ENCODE measurements at places on chromosomes 12 and 14.
A peak's percentile ranks its signal among the peaks of the same experiment; 100 is the strongest.

DNA sequence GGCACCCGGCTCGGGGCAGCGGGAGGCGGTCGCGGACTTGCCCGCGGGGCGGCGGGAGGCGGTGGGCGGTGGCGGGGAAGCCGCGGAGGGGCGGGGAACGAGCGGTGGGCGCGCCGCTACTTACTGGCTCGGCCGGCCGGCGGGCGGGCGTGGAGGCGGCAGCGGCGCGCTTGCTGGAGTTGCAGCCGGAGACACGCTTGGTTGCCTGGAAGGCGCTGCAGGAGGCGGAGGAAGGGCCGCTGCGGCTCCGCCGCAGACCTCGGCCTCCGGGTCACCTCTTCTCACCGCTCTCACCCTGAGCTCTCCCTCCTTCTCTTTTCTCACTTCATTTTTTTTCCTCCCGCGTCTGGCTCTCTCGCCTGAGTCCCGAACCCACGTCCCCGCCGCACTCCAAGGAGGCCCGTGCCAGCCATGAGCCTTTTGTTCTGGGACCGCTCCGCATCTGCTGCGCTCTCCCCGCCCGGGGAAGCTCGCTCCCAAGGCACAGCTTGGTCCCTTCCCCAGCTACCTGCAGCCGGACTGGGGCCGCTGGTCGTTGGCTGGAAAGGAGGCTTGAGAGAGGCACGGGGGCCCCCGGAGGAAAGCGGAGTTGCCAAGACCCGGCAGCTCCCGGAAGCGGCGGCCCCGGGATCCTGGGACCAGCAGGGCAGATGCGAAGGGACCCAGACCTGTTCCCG is 592 bp upstream of the KCNK10 start:
- no peak for DNase-seq

DNA sequence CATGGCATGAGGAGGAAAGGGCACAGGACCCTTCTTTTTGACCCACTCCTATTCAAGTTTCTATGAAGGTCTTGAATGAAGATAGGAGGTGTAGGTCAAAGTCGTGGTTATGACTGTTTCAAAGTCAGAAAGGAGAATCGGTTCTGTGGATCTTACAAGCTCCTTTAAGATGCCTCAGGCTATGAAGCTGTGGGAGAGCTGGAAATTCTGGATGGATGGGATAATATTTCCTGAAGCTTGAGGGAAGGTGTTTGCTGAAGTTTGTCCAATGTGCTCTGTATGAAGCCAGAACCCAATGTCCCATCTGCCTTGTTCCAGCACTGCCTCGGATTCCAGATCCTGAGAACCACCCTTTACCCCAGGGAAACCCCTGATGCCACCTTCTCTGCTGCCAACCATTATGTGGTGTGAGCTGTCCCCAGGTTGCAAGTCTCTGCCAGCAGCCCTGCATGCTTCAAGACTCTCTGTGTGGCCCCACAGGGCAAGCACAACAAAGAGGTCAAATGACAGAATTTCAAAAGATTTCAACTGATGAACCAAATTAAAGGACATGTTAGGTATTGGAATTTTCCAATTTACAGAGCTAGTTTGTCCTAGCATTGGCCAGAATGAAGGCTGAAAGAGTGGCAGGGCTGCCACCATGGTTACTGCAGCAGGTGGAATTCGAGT is 472.0 kb downstream of the RGS6 start:
- no peak for DNase-seq

DNA sequence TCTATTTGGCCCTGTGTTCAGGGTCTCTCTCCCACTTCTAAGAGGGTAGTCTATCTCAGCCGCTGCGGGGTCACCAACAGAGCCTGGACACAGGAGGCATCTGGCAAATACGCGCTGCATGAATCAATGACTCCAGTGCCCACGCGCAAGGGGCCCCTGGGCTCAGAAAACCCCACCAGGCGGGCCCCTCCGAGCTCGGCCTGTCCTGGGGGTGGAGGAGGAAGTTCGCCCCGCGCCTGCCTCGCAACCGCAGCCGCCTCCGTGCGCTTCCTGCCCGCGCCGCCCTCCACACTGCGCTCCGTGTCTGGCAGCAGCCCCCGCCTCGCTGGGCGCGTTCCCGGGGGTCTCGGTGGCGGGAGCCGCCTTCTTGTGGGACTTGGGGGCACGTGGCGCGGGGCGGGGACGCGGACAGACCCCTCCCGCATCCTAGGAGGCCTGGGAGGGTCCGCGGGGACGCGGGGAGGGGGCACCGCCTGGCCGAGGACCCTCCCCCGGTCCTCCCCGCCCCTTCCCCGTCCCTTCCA is 811 bp upstream of the FBRSL1 start:
- DNase-seq, result no peak

DNA sequence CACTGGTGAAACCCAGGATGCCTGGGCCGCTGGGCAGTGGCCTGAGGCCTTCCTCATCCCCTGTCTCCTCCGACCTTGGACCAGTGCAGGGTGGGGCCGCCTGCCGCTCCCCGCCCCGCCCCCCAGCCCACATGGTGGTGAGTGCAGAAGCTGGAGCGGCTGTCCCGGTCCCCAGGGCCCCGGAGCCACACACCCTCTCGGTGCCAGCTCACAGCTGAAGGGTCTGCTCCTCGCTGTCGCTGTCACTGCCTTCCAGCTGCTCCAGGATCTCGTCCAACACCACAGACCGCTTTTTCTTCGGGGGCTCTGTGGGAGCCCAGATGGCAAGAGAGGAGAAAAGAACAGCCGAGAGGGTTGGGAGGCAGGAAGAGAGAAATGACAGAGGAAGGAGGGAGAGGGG is 143.1 kb downstream of the RBM19 start:
- DNase-seq, result no peak

- no peak for DNase-seq
Observed at GRCh38 chr12:92740411-92740810, 37.6 kb downstream of the PLEKHG7 start.

DNA sequence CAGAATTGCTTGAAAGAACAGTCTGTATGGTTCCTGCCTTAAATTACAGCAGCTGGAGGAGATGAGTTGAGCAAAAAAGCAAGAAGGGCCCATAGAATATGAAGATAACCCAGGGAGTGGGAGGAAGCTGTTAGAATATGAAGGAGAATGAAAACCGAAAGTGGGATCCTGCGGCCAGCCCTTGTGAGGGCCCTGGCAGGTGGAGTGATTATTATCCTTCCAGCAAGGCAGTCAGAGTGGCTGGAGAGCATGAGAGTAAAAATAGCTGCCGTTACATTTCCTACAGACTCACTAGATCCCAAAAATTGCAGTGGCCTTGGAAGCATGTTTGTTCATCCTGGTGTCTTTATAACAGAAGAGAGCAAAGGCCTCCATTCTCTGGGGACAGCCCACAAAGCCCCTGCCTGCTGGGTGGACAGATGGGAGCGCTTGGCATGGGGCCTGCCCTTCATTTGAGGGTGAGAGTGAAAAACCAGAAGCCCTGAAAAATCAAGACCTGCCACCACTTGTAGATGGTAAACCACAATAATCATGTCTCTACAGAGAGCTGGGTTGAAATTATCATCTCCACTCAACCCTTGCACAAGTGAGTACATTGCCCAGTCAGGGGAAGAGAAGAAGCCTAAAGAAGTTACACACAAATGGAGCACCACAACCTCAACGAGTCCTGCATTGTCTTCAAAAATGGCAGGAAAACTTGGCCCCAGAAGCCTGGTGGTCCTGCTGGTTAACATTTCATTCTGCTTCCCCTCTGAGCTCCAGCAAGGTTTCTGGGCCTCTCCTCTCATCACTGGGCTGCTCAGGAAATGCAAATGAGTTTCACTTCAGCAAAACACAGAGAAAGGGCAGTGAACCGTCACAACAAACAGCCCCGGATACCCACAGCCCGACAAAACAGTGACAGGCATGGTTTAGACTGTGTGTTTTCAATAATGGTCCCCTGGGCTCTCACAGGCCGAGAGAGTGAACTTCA is 20.5 kb downstream of the ZDHHC22 start:
- peak; percentile 2 for DNase-seq

DNA sequence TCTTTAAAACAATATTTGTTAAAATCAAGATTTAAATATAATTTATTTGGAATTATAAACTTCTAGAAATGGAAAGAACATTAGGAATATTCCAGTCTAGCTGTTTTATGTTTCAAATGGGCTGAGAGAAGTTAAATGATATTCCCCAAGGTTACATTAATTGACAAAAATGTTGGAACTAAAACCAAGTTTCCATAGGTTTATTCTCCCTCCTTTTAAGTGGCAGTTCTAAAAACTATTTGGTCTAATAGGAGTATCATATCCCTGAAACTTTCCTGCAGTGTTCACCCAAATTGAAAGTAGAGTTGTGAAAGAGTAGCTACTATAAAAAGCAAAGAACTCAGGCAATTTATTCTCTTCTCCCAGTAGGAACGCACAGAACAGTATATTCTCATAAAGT is 1185.5 kb downstream of the LRFN5 start:
- no peak for DNase-seq

GRCh38 chr12:78239544-78239943 is 408.9 kb downstream of the NAV3 start:
- DNase-seq, result no peak

DNA sequence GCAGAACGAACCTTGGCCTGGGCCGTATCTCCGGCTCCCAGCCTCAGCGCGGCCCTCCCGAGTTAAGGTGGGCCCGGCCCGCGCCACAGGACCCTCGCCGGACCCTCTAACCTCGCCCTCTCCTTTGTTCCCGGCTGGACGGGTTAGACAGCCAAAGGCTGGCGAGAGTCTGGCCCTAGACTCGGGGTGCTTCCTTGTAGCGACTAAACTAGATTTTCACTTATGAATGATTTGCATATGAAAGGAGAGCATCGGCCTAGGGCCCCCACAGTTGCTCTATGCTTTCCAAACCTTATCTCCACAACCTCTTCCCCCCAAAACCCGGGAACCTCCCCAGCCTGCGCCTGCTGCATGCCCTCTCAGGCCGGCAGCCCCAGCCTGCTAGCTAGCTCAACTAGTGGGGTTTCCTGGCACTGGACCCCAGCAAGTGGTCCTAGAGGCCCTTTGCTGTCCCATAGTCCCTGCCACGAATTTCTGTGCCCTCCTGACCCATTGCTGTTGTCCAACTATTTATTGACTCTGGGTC is 2.0 kb downstream of the HOXC5 start:
- no peak for DNase-seq

- DNase-seq, result no peak
Observed at GRCh38 chr12:21715386-21715785, 57.7 kb upstream of the LDHB start.

GRCh38 chr12:109715310-109716091 is 1.9 kb downstream of the FAM222A start:
- DNase-seq, result no peak

GRCh38 chr14:93034671-93034994 is 81.1 kb downstream of the ITPK1 start:
- no peak for DNase-seq

- no peak for DNase-seq
Observed at GRCh38 chr14:85991156-85991555, 461.2 kb downstream of the FLRT2 start.

GRCh38 chr14:54691525-54692283 is 124.8 kb downstream of the SAMD4A start:
- no peak for DNase-seq

DNA sequence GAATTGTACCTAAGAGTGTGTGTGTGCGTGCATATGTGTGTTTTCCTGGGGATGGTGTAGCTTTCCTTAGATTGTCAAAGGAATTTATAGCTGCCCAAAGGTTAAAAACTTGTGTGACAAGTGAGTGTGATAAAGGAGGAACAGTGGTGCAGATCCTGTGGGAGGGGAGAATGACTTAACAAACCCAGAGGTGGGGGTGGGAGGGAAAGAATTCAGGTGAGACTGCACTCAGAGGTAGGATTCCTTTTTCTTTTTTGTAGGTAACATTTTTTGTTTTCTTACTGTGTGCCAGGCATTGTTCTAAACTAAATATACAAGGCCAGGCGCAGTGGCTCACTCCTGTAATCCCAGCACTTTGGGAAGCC is 45.3 kb upstream of the SINHCAF start:
- DNase-seq, result no peak

GRCh38 chr14:101215927-101216326 is 312.4 kb upstream of the RTL1 start:
- no peak for DNase-seq

- no peak for DNase-seq
Observed at GRCh38 chr12:14928931-14929330, 9.4 kb downstream of the ERP27 start.

- DNase-seq, result no peak
Observed at GRCh38 chr14:76808011-76808410, 4.7 kb downstream of the ANGEL1 start.

DNA sequence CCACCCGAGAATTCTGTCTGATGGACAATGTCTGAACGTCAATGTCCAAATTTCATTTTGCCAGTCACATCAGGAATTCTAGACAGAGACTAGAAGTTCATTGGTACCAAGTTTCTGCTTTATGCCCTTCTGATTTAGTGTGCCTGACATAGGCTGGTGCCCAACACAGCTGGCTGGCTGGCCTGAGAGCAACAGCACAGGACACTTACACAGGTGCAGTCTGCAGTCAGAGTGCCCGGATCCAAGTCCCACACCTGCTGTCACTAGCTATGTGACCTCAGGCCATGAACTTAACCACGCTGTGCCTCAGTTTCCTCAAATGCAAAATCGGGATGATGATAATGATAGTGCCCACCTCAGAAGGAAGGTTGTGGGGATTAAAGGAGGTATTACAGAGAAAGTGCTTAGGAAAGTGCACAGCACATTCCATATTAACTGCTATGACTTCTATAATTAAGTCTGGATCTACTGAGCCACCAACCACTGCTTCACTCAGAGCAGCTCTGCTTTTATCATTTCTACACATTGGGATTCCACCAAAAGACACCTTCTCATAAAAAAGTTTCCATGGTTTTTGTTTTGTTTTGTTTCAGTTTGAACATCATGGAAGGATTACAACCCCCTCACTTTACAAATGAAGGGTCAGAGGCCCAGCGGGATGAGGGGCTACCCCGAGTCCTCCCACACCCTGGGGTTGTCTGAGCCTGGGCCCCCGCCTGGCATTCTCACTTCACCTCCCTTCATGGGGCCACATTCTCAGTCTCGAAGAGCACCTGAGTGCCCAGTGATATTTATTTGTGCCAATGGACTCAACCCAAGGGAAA is 168.8 kb upstream of the BCL2L14 start:
- no peak for DNase-seq

- no peak for DNase-seq
Observed at GRCh38 chr12:111126331-111126730, 206.0 kb upstream of the MYL2 start.

GRCh38 chr14:89466484-89466883 is 49.5 kb upstream of the FOXN3 start:
- no peak for DNase-seq

GRCh38 chr12:123478762-123479161 is 20.8 kb downstream of the SNRNP35 start:
- DNase-seq, result no peak

DNA sequence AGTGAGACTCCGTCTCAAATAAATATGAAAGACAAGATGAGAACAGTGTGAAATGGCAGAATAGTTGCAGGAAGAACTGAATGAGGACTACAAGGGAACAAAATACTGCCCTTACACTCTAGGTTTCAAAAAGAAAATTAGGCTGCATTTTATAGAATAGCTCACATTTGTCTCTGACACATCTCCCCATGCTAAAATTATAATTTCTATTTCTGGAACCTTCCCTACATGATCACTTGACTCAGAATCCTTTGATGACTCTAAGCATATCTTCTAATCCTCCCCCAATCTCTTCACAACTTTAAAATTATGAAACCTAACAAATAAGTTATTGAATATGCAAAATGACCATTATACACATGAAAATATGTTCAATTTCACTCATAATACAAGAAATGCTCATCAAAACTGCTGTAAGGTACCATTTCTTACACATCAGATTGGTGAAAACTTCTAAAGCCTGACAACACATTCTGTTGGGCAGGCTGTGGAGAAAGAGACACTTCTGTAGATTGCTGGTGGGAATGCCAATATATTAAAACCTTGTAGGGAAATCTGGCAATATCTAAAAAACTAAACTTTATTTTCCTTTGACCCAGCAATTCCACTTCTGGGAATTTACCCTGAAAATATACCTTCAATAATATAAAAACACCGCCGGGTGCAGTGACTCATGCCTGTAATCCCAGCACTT is 4.3 kb upstream of the HIGD1C start:
- no peak for DNase-seq
